ENCODE measurements at places on chromosomes 5 and 9. TPM values are rescaled to one million over a fixed set of nuclear protein-coding genes. Genes with fewer than 3 reads are reported as not detected.

KLF9 gene
- polyA plus RNA-seq = 0.60 TPM

CKMT2 gene
- not detected for polyA plus RNA-seq

TTC1 gene
- 71.6 TPM for polyA plus RNA-seq

OR1Q1 gene
- polyA plus RNA-seq = not detected

FRMPD1 gene
- 0.35 TPM for polyA plus RNA-seq

C7 gene
- 0.78 TPM for polyA plus RNA-seq

BNC2 gene
- 1.2 TPM for polyA plus RNA-seq

ENTPD2 gene
- not detected for polyA plus RNA-seq

DMGDH gene
- 0.70 TPM for polyA plus RNA-seq

GBA2 gene
- polyA plus RNA-seq = 102 TPM

TUSC1 gene
- polyA plus RNA-seq = 2.5 TPM

DMRT2 gene
- 0.50 TPM for polyA plus RNA-seq

RLN2 gene
- polyA plus RNA-seq = not detected

PRDM9 gene
- not detected for polyA plus RNA-seq

GRM6 gene
- not detected for polyA plus RNA-seq

CANX gene
- 232 TPM for polyA plus RNA-seq

RFESD gene
- not detected for polyA plus RNA-seq

ADAMTS2 gene
- polyA plus RNA-seq = 0.61 TPM

CCDC192 gene
- polyA plus RNA-seq = not detected

SIT1 gene
- not detected for polyA plus RNA-seq

MEIKIN gene
- polyA plus RNA-seq = not detected

ALDH7A1 gene
- polyA plus RNA-seq = 26.4 TPM

PCDHGB1 gene
- 0.68 TPM for polyA plus RNA-seq

OR2S2 gene
- polyA plus RNA-seq = not detected

LIFR gene
- 6.1 TPM for polyA plus RNA-seq

OGN gene
- polyA plus RNA-seq = 0.12 TPM

SLC25A2 gene
- not detected for polyA plus RNA-seq

BAAT gene
- polyA plus RNA-seq = 0.44 TPM

GFI1B gene
- polyA plus RNA-seq = not detected

ARID3C gene
- 2.8 TPM for polyA plus RNA-seq

PTGER4 gene
- polyA plus RNA-seq = 12.0 TPM

ENTPD8 gene
- polyA plus RNA-seq = not detected

LCP2 gene
- polyA plus RNA-seq = not detected

MCC gene
- 4.6 TPM for polyA plus RNA-seq

PCDHB13 gene
- polyA plus RNA-seq = 1.6 TPM

STK32A gene
- polyA plus RNA-seq = 23.1 TPM

Measured in neural cell (in vitro differentiated cells).